ENCODE measurements at places on chromosomes 6 and 20. TPM values are rescaled to one million over a fixed set of nuclear protein-coding genes. Genes with fewer than 3 reads are reported as not detected.

SOBP gene
- 3.8 TPM for total RNA-seq

FBXO9 gene
- 62.5 TPM for total RNA-seq

GDAP1L1 gene
- 6.8 TPM for total RNA-seq

DNA sequence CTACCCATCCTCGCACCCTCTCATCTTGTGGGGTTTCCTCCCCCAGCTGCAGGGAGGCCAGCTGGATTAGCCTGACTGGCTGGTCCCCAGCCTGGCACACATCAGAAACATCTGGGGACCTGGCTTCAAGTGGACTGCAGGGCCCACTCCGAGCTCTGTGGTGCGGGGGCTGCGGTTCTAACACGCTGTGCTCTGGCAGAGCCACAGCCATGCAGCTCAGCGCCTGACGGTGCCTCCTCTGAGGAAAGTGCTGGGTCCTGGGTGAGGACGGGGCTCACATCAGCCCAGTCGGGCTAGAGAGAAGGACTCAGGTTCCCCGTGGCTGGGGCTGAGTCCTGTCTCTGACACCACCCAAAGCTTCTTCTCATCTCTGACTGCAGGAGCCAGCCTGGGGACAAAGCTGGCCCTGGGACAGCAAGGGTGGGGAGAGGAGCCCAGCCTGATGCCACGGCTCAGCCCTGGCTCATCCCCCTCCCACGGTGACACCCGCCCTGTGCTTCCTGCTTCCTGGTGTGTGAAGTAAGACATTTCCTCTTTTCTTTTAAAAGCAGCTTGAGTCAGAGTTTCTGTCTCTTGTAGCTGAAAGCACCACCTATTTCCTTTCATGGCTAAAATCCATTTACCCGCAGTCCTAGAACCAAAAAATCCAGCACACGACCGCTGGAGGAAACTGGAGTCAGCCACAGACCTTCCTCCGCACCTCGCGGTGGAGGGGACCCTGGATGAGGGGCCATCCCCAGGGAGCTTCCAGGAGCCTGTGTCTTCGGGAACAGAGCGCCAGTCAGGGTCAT lies 127.4 kb upstream of the AFDN start:
- no peak overlapping the region for H3K4me3 ChIP-seq
- H3K36me3 ChIP-seq: no peaks in the 10 kb centered on the region
- no peak for DNase-seq
- H3K27me3 ChIP-seq: no peaks in the 10 kb centered on the region
- no peak overlapping the region for H3K27ac ChIP-seq

DNA sequence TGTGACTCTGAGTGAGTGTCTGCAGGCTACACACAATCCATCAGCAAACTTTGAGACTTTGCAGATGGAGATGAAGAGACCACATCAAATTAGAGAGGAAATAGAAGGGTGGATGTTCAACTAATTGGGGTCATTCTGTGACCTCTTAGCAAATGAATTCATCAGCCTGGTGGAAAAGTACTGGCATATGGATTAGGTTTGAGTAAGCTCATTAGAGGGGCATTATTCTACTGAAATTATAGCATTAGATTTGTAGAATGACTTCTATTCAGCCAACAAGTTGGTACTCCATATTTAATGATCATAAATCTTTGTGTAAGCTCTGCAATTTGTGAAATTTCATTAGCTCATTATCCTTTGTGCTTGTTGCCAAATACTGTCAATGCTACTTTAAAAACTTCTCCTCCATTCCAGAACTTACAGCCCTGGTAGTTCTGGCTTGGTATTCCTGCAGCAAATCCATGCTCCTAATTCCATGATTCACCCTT lies 63.8 kb downstream of the ADTRP start:
- peaks cover 3% of the 10 kb centered on the region for H3K36me3 ChIP-seq
- no peak for DNase-seq
- no peak overlapping the region for H3K27ac ChIP-seq
- no peak overlapping the region for H3K4me3 ChIP-seq
- no peaks in the 10 kb centered on the region for H3K27me3 ChIP-seq

PMEPA1 gene
- total RNA-seq: 35.7 TPM

UNC93A gene
- total RNA-seq: 0.94 TPM

SKIC2 gene
- total RNA-seq: 78.8 TPM

DNA sequence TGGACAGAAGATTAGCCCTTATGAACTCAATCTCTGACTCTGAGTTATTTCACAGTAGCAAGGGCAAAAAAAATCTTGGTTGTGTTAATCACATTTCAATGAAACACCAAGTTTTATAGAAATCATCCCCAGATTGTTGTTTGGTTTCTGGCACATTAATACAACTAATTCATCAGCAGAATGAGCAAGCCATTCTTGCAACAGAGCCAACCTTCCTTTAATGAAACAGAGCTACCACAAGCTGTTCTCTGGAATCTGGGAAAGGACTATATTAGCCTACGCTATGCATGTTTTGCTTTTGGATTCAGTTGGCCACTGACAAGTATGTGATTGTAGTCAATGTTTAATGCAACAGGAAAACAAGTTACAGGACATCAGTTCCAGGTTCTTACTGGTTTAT lies 13.8 kb upstream of the POPDC3 start:
- no peak for DNase-seq
- no peaks in the 10 kb centered on the region for H3K4me1 ChIP-seq
- no peaks in the 10 kb centered on the region for H3K36me3 ChIP-seq
- no peak overlapping the region for H3K27ac ChIP-seq
- no peaks in the 10 kb centered on the region for H3K27me3 ChIP-seq

Measured in H9 (cell line).